Activated CD4-positive, alpha-beta T cell treated with anti-CD3 and anti-CD28 coated beads, Interleukin-10, Interleukin-2, amounts not matched to agents 100 ng/mL and 50 ng/mL, durations not matched to agents 16 hours and 8 hours (primary cell): ENCODE measurements at places on chromosomes 11 and 22.

- DNase-seq: no peak
Measured at GRCh38 chr11:134801570-134801969, 389.5 kb upstream of the B3GAT1 start.

DNA sequence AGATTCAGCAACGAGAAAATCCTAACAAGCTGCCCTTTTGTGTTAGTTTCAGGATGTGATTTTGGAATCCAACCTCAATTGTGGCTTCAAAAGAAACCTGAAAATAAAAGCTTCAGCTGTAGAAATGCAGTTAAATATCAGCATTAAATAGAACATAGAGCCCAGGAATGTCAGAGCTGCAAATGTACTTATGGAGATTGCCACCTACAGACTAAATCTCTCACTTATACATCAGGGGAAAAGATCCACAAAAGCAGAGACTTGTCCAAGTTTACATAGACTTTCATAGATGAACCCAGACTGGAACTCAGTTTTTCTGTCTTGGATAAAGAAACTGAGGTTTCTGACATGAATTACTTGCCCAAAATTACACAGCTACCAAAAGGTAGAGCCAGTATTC lies 446.6 kb downstream of the DLG2 start:
- no peak for DNase-seq

- no peak for DNase-seq
Measured at GRCh38 chr22:20273758-20274181, 5.7 kb upstream of the RTN4R start.

DNA sequence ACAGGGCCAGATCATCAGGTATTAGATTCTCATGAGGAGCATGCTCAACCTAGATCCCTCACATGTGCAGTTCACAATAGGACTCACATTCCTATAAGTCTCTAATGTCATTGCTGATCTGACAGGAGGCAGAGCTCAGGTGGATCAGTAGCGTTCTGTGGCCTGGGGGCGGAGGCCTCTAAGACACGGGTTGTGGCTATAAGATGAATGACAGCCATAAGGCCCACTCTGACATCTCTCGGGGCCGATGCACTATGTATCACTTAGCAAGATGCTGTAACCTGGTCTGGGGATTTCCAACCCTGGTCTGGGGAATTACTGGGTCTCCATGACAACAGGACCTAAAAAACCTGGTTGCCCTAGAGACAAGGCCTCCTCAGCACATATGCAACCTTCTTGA lies 932.7 kb downstream of the TBC1D22A start:
- DNase-seq: peak; percentile 4

GRCh38 chr11:32894149-32894827 lies 1.7 kb downstream of the QSER1 start:
- DNase-seq: peak; percentile 64

DNA sequence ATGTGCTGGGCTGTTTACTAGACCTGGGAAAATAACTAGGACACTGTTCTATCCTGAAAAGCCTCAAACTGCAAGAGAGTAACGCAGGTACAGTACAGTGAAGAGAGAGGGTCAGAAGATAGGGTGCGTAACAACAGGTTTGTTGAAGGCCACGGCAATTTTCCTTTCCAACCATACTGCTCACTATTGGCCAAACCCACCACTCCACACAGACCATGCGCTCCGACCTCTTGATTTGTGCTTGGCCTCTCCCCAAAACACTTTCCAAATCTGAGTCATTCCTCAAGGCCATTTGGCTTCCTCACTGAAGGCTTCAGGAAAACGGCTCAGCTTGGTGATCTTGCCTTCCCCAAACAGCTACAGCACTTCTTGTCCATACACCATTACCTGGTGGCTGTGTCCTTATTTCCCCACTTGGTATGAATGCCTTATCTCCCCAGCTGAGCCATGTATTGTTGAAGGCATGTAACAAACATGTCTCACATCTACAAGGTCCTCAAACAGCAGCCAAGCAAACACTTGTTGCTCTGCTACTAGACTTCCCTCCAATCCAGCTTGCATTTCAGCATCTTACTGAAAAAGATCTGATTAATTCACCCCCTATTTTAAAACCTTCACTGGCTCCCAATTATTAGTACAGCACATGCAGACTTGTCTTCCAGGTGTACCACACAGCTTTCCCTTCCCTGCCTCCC lies 40.9 kb downstream of the TCF20 start:
- no peak for DNase-seq

DNA sequence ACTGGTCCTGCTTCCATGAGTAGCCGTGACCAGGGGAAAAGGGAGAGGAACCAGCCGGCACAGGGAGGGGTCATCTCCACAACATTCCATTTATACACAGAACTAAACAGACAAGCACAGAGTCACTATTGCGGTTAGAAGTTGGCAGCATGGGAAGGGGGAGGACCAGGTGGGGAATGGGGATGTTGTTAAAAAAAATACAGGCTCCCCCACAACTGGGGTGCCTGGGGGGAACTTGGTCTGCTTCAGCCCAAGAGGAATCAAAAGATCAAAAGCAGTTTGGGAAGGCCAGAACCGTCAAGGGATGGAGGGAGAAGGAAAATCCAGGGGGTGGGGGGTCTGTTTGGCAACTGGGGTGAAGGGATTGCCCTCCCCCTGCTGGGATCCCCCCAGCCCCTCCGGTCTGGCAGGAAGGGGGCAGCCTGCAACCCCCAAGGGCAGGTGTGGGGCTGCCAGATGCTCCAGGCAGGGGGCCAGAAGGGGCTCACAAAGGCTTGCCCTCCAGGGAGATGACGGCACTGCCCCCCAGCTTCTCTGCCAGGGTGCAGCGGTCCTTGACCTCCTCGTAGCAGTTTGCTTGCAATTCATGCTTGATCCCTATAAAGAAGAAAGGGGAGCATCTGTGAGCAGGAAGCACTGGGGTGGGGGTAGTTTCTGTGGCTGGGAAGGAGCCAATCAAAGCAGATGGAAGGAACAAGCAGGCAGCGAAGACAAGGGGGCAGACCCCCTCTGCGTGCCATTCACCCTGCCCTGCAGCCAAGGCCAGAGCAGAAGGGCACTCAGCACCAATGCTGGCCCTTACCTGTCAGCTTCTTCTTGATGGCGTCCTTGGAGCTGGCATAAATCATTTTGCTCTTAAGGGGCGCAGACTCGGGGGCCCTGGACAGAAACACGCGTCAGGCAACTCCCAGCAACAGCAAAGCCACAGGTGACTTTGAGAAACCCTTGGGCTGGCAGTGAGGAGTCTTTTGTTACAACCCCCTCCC lies 2.8 kb downstream of the CFL1 start:
- no peak for DNase-seq

- DNase-seq: no peak
Measured at GRCh38 chr22:42528591-42529307, 9.2 kb upstream of the RRP7A start.

- no peak for DNase-seq
Measured at GRCh38 chr11:8907116-8907515, 3.9 kb upstream of the AKIP1 start.

- DNase-seq: no peak
Measured at GRCh38 chr11:70790671-70791300, 392.5 kb downstream of the CTTN start.

DNA sequence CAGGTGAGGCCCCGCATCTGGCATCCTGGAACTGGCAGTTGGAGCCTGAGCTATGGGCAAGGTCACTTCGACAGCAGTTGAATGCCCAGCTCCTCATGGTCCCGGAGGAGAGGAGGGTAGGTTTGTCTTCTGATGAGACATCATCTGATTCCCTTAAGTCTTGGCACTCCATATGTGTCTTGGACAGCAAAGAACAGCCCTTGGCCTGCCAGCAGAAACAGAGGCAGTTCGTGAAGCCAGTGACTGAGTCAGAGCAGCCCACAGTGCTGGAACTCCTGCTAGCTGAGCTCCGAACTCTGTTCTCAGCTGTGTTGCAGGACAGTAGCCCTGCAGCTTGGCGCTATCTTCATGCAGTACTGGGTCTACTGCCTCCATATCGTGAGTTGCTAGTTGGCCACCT lies 1.0 kb downstream of the DNHD1 start:
- no peak for DNase-seq

DNA sequence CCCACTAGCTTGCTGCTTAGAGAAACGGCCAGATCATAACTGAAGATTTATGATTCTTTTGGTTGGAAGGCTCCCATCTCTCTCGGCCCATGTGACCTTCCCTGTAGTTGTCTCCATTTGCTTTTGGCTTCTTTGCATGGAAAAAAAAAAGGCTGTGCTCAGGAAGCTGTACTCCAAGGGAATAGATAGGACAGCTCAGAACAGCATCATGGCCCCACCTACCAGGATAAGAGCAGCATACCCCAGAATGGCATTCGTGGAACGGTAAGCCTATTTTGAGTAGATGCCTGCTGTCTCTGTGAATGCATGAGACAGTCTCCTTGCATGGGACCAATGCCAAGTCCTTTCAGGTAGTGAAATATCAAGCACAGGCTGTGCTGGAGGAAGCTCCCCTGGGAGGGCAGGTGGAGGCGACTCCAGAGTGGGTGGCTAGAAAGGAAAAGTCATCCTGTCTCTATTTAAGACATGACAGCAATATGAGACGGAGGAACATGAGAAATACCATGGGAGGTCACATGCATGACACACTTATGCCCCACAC lies 94.1 kb upstream of the AMOTL1 start:
- DNase-seq: no peak

DNA sequence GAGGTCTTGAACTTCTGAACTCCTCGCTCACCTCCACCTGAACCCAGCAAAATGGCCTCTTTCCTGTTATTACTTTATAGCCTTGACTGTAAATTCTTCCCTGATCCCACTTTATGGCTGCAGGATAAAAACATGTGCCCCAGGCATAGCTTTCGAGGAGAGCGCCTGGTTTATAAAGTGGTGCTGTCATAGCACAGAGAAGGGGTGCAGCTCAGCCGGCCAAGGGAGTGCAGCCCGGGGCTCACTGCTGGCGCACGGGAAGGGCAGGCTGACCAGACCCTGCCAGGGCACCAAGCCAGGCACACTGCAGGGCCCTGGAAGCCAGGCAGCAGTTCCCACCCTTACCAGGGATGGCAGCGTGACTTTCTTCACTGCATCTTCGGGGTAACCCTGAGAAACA lies 50.9 kb downstream of the ISX start:
- DNase-seq: peak; percentile 6
